ENCODE measurements at places on chromosomes 16 and 17.
A peak's percentile ranks its signal among the peaks of the same experiment; 100 is the strongest.

GRCh38 chr16:56547949-56548567 is 16.8 kb upstream of the MT4 start:
- DNase-seq, result no peak

DNA sequence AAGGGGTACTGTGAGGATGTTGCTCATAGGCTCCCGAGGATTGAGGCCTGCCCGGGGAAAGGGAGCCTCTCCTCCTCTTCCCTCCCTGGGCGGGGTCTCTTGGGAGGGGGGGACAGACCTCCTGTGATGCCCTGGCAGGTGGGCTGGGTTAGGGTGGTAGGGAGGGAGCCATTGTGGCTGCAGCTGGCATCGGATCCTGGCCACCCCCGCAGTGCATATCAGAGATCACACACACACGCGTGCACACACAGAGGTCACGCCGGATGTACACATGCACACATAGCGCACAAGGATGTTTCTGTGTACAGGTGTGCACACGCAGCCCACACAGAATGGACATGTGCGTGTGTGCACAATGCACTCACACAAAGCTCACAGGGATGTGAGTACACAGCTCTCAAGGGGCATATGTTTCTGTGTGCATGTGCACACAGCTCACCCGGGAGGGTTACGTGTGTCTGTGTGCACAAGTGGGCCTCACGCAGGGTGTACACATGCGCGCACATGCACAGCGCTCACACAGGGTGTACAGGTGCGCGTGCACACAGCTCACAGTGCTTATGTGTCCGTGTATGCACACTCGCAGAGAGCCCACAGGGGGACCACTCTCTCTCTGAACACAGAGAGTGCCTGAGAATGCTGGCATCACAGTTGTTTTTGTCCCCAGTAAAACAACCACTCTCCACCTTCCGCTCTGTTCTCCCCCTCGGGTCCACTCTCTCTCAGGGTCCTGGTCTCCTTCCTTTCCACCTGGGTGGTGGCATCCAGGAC is 2.4 kb downstream of the GJD3 start:
- no peak for DNase-seq

- DNase-seq, result peak; percentile 33
These were observed 8.5 kb downstream of the TXNDC11 start for GRCh38 chr16:11734025-11734652.

- no peak for DNase-seq
These were observed 72.5 kb downstream of the MPRIP start for GRCh38 chr17:17114592-17115225.

GRCh38 chr17:14923981-14924380 is 341.1 kb downstream of the PMP22 start:
- DNase-seq, result no peak

- no peak for DNase-seq
These were observed 16.2 kb downstream of the BEAN1 start for GRCh38 chr16:66443269-66443652.

- no peak for DNase-seq
These were observed 2.5 kb downstream of the TAC4 start for GRCh38 chr17:49845321-49845720.

GRCh38 chr16:85502357-85502756 is 110.8 kb upstream of the GSE1 start:
- DNase-seq, result no peak

GRCh38 chr17:55210292-55210691 is 54.5 kb upstream of the HLF start:
- no peak for DNase-seq

DNA sequence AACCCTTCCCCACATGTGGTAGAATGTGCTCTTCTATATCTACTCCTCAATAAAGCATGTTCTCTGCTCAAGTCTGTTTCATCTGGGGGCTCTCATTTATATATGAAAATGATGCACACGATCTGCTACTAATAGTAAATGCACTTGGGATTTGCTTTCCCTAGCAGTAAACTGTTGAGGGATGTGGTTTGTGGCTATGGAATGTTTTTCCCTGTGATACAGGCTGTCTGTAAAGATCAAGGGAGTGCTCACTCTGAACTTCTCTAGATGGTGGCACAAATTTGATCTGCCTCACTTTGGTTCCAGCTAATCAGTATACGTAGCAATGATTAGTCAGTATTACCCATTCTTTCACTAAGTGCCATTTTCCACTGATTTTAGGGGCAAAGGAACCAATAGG is 18.8 kb downstream of the TAC4 start:
- no peak for DNase-seq

- DNase-seq, result no peak
These were observed 7.5 kb upstream of the UMOD start for GRCh38 chr16:20359997-20360396.

DNA sequence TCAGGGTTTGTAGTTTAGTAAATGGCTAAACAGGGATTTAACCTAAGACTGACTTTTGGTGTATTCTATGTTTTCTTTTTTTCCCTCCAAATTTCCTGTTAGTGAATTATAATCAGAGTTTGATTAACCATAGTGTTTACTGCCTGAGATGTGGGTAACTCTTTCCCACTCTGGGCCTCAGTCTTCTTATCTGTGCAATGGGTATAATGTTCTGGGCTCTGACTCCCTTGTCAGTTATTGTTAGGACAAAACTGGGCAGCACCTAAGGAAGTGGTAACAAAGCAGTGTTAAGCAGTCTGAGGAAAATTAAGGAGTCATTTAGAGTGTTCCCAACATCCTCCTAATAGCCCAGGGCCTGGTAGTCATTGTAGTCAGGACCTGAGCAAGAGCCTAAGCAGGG is 206.4 kb upstream of the N4BP1 start:
- DNase-seq, result no peak

- DNase-seq, result peak; percentile 25
These were observed 714 bp downstream of the SPATA33 start for GRCh38 chr16:89658221-89658879.

DNA sequence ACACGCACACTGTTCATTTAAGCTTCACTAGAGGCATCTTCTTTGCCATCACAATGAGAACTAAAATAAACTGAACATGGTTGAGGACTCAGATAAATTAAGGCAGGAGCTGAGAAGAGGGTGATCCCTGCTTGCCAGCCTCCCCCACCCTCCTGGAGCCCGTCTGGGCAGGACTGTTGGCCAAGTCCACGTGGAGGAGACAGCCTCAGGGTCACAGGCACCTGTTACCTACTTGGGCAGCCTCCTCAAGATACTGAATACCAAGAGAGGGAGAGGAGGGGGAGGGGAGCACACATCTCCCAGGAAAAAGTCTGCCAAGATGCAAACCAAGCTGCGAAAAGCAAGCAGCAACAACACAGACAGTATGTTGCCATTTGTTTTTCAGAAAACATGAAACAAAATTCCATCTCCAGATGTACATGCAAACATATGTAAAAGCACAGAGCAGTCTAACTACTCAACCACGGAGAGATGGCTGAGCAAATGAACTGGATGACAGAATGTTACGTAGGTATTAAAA is 67.4 kb downstream of the SLC39A11 start:
- no peak for DNase-seq

DNA sequence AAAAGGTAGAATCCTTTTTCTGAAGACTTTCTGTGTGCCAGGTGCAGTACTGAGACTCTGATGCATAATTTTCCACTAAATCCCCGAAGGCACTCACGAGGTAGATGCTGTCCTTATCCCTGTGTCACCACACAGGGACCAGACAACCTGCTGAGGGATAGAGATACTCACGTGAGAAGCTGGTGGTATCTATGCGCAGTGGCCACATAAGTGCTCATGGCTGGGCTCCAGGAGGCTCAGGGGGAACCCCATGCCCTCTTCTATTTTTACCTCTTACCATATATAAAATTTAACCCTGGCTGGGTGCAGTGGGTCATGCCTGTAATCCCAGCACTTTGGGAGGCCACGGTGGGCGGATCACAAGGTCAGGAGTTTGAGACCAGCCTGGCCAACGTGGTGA is 38.3 kb downstream of the NT5M start:
- DNase-seq, result no peak

GRCh38 chr16:53743149-53743566 is 39.2 kb downstream of the FTO start:
- DNase-seq, result peak; percentile 38

GRCh38 chr17:74546586-74546985 is 671 bp upstream of the CD300C start:
- DNase-seq, result no peak

DNA sequence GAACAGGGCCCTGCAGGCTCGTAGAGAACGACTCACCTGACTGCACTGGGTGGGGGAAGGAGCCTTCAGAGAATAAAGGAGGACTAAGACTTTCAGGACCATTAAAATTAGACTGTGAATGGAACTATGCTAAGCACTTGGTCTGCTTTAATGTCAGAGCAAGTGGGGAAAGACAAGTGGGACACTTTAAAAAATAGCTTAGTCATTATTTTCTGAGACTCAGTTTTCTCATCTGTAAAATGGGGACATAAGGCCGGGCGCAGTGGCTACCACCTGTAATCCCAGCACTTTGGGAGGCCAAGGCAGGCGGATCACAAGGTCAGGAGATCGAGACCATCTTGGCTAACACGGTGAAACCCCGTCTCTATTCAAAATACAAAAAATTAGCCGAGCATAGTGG is 19.3 kb upstream of the BCO1 start:
- DNase-seq, result no peak

DNA sequence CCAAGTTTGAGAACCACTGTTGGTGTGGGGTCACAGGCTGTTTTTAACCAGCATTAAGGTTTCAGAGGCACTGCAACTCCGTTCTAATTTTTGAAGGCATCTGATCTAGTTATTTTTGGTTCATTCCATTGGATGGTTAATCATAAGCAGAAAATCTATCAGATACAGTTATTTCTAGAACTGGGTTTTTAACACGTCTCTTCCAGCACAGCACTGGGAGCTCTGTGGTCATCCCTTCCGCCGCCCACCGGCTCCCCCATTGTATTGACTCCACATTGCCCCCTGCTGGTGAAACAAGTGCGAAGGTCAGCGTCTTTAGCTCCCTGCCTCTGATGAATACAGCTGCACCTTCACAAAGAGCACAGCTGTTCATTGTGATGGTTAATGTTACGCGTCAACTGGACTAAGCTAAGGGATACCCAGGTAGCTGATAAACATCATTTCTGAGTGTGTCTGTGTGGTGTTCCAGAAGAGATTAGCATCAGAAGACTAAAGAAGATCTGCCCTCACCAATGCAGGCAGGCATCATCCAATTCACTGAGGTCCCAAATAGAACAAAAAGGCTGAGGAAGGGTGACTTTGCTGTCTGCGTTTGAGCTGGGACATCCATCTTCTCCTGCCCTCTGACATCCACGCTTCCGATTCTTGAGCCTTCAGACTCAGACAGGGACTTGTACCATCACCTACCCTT is 8.5 kb downstream of the CCL18 start:
- DNase-seq, result peak; percentile 92

GRCh38 chr16:60816461-60816860 is 1219.8 kb downstream of the CDH8 start:
- DNase-seq, result no peak

GRCh38 chr17:76562734-76563148 is 22.9 kb downstream of the PRCD start:
- peak; percentile 77 for DNase-seq

DNA sequence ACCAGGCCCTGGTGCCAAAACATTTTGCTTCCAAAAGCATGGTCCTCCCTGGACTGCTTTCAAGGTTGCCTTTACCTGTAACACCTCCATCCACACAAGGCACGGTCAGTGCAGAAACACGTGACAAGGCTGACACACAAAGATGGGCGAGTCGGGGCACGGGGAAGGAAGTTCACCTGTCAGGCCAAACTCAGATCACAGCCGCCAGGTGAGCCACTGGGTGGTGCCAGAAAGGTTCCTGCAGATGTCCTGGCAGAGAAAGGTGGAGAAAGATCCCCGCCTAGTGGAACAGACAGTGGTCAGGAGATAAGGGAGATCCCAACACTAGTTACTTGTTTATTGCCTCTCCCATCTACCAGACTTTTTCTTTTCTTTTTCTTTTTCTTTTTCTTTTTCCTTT is 155.3 kb downstream of the AIPL1 start:
- DNase-seq, result peak; percentile 2

- DNase-seq, result no peak
These were observed 7.4 kb upstream of the PYDC1 start for GRCh38 chr16:31224092-31224955.

GRCh38 chr16:57372372-57373116 is at the start of gene CX3CL1:
Gene CX3CL1, plus strand, starts transcription at chr16:57372490. Its CDS starts 79 bp downstream, at chr16:57372569.
- no peak for DNase-seq

DNA sequence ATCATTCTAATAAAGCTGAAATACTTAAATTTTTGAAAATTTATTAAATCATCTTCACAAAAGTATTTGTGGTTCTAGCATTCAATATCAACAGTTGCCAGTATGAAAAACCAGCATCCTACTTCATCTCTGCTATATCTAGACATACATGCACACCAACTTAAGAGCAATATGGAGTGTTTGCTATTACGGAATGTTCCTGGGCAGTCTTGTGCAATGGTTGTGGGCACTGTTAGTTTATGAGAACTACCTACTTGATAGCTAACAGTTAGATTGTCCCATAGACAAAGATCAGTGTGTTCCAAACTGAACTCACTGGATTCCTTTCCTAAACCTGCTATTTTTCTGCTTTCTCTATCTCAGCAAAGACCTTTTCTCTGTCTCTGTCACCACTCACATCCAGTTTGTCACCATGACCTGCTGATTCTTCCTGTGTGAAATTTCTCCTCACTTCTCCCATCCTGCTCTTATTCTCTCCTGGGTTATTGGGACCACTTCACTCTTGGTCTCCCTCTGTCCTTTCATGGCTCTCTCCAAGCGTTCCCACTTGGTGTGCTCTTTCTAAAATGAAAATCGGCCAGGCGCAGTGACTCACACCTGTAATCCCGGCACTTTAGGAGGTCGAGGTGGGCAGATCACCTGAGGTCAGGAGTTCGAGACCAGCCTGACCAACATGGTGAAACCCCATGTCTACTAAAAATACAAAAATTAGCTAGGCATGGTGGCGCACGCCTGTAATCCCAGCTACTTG is 27.7 kb downstream of the CNTROB start:
- no peak for DNase-seq

All from activated CD4-positive, alpha-beta T cell treated with anti-CD3 and anti-CD28 coated beads, Interleukin-10, Interleukin-2, amounts not matched to agents 100 ng/mL and 50 ng/mL, durations not matched to agents 16 hours and 8 hours (primary cell).